ENCODE measurements at places on chromosomes 4 and X.

- no peak for DNase-seq
Measured at GRCh38 chr4:5824227-5824626, 68.7 kb downstream of the CRMP1 start.

DNA sequence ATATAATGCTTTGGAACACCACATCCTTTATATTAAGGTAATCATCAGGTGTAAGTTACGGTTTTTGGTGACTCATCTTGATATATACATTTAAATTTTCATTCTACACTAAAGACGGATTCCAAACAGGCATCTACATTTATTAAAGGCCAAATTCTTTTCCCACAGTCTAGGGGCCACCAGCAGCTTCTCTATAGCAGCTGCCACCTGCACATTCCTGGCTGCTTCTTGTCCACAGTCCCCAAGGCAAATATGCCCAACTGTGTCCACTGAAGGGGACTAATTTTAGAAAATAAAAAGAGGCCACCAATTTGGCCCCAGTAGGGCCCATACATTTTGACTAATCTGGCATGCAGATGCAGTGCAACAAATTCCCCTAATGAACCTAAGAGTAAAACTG, 96.6 kb downstream of the EFHC2 start:
- DNase-seq, result no peak

GRCh38 chr4:139872274-139872673, 206.7 kb downstream of the MGST2 start:
- DNase-seq, result no peak

- DNase-seq, result no peak
Measured at GRCh38 chr4:16893141-16893651, 5.2 kb downstream of the LDB2 start.

DNA sequence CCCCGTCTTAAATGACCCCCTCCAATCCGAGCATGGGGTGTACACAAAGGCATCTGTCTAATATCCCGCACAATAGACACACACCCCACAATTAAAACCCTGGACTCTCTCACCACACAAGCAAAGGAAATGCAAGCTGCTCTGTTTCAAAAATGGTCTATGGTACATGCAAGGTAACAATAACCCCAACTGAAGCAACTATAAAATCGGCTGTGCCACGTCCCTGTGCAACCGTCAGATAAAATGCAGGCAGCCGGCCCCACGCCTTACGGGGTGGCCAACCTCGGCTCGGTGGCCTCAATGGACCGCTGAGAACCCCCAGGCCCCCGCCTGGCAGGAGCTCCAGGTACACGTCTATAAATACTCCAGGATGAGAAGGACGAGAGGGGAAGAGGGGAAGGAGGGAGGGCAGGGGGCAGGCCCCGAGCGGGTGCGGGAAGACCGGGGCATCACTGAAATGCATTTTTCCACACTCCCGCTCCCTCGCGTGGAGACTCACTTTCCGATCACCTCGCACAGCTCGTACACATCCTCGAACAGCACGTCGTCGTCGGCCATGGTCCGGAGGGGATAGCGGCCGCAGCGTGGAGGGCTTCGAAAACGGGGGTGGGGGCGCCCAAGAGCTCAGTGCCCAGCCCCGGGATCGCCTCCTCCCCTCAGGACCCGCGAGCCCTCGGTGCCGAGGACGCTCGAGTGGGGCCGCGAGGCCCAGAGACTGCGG, 763 bp downstream of the CASK start:
- DNase-seq, result peak; percentile 1

DNA sequence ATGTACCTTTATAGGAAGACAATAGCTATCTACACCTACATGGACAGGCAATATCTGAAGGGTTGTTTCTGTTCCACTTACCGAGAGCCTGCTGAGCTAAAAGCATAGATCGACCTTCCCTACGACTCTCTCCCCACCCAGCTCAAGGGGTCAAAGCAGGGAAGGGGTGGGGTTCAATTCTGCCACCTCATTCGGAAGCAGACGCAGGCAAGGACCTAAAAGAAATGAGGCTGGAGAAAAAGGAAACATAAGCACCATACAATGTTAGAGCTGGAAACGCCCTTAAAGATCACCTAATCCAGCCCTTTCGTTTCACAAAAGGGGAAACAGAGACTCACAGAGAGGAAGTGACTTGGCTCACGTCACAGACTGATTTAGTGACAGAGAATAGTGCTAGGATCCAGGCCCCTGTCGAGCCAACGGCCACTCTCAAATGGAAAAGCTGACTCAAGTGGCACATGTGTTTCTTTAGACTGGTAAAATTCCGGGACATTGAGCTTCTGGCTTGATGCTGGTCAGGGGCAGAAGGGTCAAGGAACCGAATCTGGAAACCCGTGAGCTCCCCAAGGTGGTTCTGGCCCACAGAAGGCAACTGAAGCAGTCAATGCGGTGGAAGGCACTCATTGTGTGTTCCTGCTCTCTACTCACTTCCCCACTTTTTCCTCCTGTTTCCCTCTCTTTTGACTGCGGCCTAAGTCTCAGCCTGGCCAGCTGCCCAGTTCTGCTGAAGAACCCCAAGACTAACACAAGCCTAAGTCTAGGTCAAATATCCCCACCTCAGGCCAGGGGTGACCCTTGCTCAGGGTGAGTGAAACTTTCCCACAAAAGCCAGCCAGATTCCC, 7.5 kb downstream of the SEPTIN6 start:
- DNase-seq, result no peak

DNA sequence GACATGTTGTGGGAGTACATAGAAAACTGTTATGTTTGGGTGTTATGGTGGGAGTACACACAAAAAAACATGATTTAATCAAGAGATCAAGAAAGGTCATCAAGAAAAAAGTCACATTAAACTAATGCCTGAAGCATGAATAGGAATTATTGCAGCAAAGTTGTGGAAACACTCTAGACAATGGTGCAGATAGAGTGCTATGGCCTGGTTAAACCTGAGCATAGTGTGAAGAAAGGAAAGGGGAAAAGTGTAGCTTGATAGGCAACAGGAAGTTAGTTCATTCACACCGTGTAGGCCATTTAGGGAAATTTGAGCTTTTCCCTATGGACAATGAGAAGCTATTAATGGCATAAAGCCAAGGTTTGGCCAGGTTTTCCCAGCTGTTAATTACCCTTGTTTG, 162.1 kb upstream of the EMCN start:
- no peak for DNase-seq

GRCh38 chr4:171101845-171102244, 711.4 kb upstream of the GALNTL6 start:
- no peak for DNase-seq

DNA sequence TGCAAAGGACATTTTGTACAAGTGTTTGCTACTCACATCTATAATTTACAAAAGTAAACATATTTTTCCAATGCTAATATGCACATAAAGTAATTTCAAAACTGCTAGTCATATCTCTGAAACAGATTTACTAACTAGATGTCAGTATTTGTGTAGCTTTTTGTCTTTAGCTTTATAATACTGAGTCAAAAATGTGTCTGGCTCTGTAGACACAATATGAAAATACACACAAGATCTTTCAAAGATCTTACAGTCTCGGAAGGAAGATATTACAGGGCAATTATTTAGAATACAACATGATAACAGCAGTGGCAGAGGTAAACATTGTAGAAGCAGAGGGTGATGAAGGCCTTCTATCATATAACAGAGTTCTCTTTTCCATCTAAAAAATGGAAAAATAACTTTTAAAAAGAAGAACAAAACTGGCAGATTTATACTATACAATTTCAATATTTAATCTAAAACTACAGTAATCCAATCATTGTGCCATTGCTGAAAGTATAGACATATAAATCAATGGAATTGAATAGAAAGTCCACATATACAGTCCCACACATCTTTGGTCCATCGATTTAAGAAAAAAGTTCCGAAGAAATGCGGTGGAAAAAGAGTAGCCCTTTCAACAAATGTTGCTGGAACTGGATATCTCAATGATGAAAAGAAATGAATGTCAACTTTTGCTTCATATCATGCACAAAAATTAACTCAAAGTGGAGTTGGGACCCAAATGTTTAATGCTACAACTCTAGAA, 29.4 kb downstream of the ARAP2 start:
- DNase-seq, result no peak

DNA sequence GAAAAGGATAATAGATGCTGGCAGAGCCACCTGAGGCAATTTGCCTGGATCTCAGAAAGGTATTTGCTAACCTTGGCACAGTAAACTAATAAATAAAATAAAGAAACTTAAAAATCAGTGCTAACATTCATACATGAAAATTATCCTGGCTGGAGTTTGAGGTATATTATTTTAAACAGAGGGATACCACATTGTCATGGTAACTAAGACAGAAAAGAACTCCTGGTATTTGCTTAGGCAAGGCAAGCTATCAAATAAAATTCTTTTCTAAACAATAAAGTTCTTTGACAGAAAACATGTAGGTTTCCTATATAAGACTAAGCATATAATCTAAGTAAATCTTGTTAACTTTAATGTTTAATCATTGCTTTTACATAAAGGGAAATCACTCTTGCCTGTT, 218.8 kb downstream of the MAGEB17 start:
- DNase-seq, result no peak

GRCh38 chr4:139920486-139921002, 233.4 kb downstream of the MAML3 start:
- DNase-seq, result no peak

DNA sequence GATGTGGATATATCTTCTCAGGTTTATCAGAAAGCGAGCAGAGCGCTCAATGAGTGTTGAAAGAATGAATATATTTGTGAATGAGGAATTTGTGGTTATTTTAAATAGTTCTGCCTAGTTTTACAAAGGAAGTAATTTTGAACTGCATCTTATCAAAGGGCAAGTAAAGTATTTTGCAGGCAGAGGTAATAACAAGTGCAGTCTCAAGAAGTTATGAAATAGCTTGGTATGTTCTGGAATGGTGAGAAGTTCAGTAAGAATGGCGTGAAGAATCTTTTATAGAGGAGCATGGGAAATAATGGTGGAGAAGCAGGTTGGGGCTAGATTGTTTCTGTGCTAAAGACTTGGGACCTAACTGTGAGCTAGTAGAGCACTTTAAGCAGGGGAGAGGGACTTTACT, 10.9 kb downstream of the TMA16 start:
- no peak for DNase-seq

- no peak for DNase-seq
Measured at GRCh38 chr4:104571341-104571740, 76.6 kb upstream of the CXXC4 start.

- DNase-seq, result no peak
Measured at GRCh38 chrX:111013778-111014455, 82.1 kb upstream of the PAK3 start.

DNA sequence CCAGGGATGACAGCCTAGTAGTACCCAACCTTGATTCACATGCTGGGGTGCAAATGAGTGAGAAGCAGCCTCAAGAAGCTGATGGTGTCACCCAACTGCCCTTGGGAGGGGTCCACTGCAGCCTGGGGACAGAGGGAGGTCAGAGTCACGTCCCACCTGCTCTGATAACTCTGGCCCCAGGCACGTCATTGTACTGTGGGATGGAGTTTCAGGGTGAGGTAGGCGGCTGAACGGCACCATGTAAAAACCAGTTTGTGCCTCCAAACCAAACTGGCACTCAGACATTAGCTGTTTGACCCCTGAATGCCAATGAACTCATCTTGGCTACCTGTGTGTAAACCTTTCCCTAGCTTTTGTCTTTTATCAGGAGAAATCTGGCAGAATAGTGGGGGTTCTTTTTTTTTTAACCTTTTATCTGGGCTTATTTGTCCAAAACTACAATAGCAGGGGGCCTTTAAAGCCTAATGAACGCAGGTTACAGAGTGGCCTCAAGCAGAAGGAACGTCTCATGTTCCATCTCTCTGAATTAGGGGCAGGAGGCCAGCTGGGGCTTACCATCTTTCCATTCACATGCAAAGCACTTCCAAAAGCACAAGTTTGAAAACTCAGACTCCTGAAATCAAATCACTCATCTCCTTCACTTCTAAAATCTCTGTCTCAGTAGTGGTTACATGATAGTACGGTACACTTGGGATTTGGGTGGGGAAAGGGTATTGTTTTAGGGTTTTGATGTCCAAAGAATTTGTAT, 89.4 kb downstream of the IRF2 start:
- no peak for DNase-seq

- DNase-seq, result no peak
Measured at GRCh38 chr4:17877661-17878060, 66.9 kb downstream of the NCAPG start.
